Fibroblast of mammary gland (primary cell): ENCODE measurements at places on chromosomes 7 and 10.
A peak's percentile ranks its signal among the peaks of the same experiment; 100 is the strongest.

DNA sequence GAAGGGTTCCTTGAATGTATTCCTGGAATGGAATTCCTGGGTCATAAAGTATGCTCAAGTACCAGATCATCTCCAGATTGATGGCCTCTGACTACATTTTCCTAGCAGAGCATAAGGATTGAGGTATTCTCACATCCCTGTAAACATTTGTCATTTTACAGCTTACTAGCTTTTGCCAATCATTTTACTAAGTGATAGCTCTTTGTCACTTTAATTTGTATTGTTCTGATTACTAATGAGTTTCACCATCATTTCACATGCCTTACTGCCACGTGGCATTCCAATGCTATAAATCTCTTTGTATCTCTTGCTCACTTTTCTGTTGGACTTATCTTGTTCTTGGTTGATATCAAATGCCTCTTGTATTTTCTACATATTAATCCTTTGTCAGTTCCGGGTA, 68.6 kb upstream of the CACNB2 start:
- no peak for DNase-seq

DNA sequence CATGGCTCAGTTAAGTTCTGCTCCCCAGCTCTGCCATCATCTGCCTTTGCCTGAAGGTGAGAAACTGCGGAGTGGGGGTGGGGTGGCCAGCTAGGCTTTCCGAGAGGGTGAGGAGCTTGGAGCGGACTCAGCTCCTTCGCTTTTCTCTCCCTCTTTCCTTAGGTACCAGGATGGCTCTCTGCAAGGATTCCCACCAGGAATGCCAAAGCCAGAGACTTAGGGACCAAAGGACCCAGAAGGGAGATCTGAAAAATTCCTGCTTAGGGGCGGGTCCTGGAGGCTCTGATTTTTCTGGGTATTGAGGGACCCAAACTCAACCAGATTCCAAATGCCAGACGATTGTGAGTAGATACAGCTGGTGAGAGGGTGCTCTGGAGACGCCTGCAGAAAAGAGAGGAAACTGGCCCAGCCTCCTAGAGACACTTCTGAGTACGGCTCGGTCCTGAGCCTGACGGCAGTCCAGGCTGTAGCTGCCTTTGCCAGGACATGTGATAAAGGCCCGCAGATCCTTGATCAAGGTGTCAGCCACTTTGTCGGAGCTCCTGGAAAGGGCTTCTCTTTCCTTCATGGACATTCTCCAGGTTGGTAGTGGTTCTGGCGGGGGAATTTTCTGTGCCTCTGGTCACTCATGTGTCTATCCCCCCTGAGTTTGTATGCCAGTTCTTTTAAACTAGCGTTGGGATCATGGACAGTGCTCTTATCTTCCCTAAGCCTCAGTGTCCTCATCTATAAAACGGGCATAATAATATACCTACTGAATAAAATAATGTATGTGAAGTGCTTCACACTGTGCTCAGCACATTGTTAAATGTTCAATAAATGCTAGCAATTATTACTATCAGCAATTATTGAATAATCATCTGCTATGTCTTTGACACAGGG, 42.5 kb upstream of the BTRC start:
- DNase-seq: no peak

DNA sequence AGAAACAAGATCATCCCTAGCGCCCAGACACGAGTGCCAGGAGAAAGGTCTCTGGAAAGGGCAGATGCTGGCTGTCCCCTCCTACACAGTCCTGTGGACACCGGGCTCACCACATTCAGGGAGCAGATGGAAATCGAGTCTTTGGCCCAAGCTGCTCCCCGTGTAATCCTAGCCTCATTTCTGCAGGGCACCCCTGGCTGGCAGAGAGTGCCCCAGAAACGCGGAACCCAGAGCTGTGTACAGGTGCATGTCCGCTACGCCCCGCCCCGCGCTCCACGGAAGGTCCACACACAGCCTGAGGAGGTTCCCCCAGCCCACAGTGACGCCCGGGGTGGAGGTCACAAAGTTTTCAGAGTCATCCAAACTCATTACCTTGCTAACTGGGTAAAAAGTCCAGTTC, 202.8 kb downstream of the MAD1L1 start:
- no peak for DNase-seq

DNA sequence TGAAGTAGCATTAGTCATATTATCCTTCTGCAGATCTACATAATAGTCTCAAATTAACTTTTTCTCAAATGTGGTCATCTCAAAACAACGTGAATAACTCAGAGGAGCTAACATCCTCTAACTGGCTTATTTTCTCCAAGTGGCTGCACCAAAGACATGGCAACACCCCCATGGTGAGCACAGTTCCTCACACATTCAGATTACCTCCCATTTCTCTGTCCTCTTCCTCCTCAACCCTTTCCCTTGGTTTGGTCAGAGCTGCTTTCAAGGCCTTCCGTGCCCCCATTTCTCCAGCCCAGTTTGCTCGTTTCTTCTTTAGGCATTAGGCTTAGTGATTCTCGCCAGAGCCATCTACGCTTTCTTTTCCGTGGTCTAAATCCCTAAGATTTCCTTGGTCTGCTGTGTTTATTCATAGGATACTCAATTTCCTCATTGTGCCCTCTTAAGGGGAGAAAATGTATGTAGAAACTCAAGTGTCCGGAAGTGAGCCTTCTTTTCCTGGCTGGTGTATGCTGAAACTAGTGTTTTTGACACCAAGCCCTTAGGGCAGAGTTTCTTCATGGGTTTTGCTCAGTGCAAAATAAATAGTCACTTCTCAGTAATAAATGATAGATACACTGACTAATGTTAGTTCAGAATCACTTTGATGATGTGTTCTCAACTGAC, 2.6 kb downstream of the MET start:
- DNase-seq: peak; percentile 34

GRCh38 chr7:20598459-20599309, 16.8 kb upstream of the ABCB5 start:
- peak; percentile 72 for DNase-seq

GRCh38 chr10:65952086-65952485, 973.8 kb upstream of the LRRTM3 start:
- no peak for DNase-seq

GRCh38 chr10:78044179-78044578, 10.5 kb downstream of the RPS24 start:
- no peak for DNase-seq

GRCh38 chr10:76557366-76557765, 1080.2 kb downstream of the KCNMA1 start:
- no peak for DNase-seq
